Sciatic nerve (tissue), 2 donors: ENCODE measurements at places on chromosomes 5 and 9.

DNA sequence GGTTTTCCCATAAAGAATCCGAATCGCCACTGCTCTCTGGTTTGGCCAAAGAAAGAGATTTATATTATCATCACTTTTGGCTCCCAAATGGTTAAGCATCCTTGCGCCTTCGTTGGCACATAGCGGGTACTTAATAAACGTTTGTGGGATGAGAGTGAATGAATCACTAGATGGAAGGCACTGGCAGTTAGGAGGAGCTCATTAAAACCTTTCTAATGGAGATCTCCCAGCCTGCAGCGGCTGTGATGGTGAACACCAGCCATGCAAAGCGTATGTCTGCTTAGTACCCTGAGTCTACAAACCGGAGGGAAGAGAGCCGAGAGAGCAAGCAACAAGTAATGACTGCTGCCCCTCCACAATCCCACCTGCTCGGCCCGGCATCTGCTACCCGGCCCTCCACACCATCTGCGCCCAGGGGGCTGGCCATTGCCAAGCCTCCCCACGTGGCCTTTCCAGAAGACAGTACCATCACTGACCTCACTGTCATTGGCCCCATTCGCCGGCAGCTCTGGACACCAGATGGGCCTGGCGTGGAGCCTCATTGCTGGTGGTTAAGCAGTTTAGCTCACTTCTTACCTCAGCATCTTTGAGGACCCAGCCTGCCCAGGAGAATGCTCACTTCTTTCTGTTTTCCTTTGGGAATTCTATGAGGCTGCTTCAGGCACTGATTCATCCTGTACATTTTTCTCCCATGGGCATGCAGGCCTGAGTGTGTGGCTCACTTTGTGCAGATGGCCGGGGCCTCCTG is 39.3 kb upstream of the ANKRD33B start:
- peak; percentile 78 for DNase-seq

GRCh38 chr9:114224247-114224610 is 68.9 kb downstream of the COL27A1 start:
- no peak for DNase-seq

DNA sequence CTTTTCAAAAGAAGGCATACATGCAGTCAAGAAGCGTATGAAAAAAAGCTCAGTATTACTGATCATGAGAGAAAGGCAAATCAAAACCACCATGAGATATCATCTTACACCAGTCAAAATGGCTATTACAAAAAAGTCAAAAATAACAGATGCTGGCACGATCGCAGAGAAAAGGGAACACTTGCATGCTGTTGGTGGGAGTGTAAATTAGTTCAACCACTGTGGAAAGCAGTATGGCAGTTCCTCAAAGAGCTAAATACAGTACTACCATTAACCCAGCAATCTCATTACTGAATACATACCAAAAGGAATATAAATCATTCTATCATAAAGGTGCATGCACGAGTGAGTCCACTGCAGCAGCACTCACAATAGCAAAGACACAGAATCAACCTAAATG is 24.5 kb downstream of the RETREG1 start:
- no peak for DNase-seq

DNA sequence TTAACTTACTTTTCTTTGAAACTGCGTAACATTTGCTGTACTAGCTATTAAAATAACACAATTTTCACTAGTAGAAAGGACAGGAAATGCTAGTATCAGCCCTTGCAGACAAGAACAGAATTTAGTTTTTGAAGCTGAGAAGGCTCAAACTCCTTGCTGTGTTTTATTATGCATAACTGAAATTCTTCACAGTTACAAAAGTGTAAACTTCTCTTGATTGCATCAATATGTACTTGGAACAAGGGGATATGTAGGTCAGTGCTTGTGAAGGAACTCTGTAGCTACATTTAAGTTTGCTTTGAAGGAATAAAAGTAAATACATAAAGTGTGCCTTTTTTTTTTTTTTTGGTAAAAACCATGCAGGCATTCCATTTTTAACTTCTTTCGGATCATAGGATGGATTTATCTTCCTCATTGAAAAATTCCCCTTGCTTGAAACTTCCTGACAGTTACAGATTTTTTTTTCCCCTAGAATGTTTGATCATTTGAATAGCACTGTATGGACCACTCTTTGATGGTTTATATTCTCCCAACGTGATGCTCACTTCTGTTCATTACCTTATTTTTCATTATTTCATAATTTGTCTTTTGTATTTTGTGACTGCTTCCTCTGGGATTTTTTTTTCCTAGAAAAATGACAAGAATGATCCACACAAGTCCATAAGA is 94.9 kb upstream of the DAB2 start:
- DNase-seq = no peak

GRCh38 chr9:119544492-119544891 is 175.3 kb upstream of the BRINP1 start:
- no peak for DNase-seq

GRCh38 chr9:16918920-16919319 is 48.5 kb upstream of the BNC2 start:
- no peak for DNase-seq

DNA sequence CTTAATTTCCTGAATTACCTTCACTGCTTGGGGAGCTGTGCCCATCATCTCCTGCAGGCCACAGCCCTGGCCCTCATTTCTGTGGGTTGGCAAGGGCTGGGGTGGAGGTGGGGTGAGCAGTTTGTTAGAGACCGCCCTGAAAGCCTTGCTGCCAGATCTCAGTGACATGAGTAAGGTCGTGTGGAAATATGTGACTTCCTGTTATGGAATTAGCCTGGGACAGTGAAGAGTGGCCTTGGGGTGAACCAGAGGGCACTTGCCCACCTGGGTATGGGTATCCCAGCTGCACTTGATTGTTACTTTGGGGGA is 2.5 kb upstream of the HNRNPAB start:
- DNase-seq = no peak

DNA sequence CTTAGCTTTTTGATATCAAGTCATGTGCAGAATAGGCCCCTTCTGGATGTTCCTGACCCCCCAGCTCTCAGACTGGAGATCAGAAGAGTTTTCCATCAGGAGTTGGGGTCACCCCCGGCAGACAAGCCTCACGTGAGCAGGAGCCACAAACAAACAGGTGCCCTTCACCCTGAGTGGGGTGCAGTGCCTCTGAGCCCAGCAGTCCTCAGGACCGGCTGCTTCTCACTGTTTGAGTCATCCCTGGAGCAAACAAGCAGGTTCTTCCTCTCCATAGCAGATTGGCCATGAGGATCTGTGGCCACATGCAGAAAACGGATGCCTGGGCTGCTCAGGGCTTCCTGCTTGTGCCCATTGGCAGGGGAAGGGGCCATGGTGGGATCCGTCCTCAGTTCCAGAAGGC is 47.0 kb downstream of the LRSAM1 start:
- no peak for DNase-seq

DNA sequence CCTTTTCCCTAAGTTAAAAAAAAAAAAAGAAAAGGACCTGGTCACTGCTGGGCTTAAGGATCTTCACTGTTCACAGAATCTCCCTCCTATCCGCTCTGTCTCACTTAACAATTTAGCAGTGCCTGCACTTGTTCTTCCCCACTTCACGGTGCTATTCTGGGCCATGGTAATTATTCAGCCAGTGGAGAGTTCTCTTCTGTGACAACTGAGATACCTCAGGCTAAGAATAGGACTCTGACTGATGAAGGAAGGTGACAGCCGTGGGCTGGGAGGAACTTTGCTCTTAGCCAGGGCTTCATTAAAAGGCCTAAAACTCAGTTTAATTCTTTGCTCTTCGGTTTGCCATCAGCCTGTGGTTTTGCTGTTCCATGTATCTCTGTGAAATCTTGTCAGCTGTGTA is 51.9 kb upstream of the ENTREP1 start:
- no peak for DNase-seq

DNA sequence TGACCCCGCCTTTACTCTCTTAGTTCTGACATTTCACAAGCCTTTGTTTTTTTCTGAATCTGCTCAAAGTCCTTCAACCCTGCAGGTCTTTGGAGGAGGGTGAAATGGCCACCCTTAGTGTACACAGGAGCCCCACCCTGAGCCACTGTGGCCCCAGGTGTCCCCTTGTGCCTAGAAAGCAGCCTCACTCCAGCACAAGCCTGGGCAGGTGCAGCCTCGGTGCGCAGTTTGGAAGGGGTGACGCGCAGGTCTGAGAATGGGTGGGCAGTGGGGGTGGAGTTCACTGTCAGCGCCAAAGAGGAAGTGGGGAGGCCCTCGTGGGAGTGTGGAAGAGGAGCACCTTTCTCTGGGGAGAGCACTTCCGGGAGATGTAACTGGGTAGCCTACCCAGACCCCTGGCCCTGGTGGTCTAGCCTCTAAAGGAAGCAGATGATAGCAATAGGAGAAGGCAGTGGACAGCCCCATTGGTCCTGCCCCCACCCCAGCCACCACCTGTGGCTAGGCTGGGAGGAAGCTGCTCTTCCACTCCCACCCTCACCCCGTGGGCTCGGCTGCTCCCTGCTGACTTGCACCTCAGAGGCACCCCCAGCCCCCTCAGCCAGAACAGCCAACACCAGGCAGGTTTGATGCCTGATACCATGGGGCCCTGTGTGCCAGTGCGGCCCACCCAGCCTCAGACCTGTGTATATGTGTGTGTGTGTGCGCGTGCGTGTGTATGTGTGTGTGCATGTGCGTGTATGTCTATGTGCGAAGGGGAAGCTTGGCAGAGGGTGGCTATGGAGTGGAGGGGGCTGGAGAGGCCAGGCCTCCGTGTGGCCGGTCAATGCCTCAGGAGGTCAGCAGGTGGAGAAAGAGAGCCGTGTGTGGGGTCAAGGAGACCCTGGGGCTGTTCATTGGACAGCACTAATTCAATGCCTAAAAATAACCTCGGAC is 16.8 kb upstream of the DAB2IP start:
- no peak for DNase-seq

- DNase-seq = no peak
Measured at GRCh38 chr5:116651653-116652052, 77.0 kb upstream of the SEMA6A start.

GRCh38 chr5:51986733-51987132 is 603.5 kb downstream of the ISL1 start:
- DNase-seq = no peak

DNA sequence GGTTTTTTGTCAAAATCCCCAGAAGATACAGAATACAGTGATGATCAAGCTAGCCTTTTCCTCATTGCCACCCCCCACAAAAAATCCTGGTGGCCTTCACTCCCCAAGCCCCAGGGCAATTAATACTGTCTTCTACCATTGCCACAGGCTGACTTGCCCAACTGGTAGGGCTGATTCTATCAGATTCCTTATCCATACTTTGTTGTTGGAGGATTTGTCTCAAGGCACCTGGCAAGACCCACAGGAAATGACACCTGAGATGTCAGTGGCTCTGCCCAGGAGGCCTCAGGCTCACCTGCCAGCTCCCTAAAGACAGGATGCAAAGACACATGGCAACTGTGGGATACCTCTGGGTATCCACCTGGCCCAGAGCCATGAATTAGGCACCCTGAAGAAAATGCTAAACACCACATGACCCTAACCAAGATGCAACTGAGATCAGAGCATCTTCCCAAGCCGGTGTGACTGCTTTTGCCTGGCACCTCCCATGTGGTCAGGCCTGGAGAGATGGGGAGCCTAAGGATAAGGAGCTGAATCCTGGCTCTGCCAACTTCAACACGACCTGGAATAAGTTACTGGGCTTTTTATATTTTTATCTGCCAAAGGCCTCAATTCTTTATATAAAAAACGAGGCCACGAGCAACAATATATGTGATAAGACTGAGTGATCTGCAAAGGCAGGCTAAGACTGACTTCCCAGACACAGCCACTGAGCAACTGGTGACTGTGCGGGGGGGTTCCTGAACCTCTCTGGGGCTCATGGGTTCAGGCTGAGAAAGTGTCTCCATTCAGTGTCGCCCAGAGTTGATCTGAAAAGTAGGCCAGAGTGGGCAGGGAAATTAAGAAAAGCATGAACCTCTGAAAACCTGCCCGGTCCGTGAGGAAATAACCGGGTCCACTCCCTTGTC is 944 bp downstream of the ATOX1 start:
- no peak for DNase-seq

GRCh38 chr5:142405814-142406395 is 81.1 kb upstream of the SPRY4 start:
- DNase-seq = no peak

- no peak for DNase-seq
Measured at GRCh38 chr5:176175101-176175852, 62.9 kb upstream of the SIMC1 start.

DNA sequence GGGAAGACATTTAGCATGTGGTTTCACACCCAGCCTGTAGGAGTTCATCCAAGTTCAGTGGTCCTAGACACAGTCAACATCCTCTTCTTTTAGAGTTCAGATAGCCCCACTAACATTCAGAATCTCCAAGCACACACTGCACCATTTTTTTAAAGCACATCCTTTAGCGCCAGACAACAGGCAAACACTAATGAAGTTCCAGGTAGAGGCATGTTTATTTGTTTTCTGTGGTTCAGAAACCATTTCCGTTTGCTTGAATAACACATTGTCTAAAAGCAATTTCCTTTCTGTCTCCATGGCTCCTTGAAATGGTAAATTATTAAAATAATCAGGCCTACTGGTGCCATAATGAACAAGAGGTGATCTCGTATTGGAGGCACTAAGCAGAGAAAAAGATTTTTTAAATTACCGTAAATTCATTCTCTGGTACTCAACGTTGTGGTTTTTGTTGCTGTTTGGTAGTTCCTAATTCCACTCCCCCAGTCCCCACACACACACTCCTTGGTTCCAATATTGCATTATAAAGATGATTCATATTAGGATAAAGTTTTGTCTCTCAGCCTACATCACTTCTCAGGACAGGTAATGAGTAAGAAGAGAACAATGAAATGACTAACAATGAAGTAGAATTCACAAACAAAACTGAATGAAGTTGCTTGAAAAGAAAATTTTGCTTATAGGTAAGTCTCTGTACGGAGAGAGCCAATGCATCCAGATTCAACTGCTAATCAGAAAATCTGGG is 153.1 kb downstream of the PCSK1 start:
- no peak for DNase-seq

GRCh38 chr5:54477941-54478478 is 22.5 kb downstream of the HSPB3 start:
- DNase-seq = no peak

DNA sequence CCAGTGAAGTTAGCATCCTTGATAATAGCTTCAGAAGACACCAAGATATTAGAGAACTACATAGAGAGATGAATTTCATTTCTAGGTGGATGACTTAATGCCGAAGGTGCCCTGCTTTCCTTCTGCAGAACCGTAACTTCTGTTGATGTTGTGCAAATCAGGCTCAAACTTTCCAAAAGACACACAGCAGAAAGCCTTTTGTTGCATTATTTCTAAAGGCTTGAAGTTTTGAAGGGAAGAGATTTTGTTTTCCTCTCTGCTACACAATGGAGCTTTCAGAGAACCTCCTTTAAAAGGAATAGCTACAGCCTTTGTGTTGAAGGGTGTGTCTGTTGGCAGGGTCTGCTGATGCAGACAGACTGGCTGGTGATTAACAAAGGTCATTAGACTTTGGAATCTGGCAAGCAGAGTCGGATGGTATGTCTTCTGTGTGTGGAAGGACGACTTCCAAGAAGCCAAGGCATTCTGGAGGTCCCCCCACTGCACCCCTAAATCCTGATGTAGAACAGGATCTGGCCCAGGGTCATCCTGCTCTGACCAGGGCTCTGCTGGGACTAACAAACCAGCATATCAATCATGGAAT is 57.8 kb downstream of the ZNF462 start:
- DNase-seq = no peak

GRCh38 chr5:172213126-172213525 is 19.2 kb downstream of the EFCAB9 start:
- no peak for DNase-seq
